Stimulated activated CD8-positive, alpha-beta memory T cell treated with anti-CD3 and anti-CD28 coated beads, Interleukin-4, amount 100 ng/mL, for 24 hours (primary cell): ENCODE measurements at places on chromosomes 12 and 14.

DNA sequence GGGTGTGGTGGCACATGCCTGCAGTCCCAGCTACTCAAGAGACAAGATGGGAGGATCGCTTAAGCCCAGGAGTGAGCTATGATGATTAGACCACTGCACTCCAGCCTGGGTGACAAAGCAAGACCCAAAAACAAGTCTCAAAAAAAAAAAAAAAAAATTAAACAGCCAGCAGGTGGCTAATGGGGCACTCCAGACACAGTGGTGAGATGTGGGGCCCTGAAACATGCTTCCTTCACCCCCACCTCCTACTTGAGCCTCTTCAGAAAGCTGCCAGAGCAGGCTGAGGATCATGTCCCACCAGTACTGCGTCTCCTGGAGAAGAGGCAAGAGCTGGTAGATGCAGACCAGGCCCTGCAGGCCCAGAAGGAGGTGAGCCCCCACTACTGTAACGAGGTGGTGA lies 2.1 kb downstream of the CFAP73 start:
- no peak for DNase-seq

GRCh38 chr12:101172316-101172715 lies 37.7 kb downstream of the SLC5A8 start:
- no peak for DNase-seq

DNA sequence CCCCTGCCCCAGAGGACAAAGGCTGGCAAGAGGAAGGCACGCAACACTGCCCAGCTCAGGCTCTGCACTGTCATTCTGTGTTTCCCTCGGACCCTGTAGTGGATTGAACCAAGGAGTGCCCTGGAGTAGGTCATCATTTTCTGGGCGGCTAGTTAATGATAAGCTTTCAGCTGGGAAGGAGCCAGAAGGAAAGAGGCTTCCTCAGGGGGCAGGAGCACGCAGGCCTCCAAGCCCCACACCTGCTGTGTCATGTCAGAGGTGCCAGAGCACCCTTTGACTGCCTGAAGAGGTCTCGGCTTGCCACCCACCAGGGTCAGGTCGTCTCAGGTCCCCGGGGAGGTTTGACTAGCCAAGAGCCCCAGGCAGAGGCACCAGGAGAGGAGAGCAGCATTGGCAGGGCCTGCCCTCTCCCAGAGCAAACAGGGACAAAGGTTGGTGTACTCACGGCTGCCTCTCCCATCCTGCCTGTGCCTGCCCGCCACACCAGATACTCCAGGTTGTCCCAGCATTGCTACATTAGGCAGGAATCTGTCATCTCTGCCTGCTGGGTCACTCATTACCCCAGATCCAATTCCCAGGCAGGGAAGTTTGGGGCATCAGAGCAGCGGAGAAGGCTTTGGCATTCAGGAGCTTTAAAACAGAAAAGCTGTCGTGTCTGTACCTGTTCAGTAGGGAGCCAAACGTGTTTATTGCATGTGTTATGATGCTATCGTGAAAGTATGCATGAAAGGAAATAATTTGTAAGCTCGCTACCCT lies 33.5 kb upstream of the ATP2A2 start:
- DNase-seq, result no peak

- no peak for DNase-seq
Measured at GRCh38 chr12:51406290-51406689, 15.1 kb upstream of the GALNT6 start.

DNA sequence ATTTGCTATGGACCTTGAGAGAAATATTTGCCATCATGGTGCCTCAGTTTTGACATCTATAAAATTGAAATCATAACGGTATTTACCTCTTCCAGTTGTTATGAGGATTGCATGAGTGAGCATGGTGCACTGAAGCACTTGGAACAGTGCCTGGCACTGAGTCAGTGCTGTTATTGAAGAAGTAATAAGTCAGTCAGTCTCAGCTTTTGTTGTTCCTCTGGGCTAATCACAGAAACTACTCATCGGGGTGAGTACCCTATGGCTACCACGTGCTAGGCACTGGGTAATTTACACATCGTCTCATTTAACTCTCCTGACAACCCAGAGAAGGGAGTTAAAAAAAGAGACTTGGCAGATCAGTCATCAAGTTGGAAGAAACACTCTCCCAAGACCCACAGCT lies 159.5 kb upstream of the NRXN3 start:
- no peak for DNase-seq

GRCh38 chr14:28772613-28773012 lies 6.0 kb downstream of the FOXG1 start:
- no peak for DNase-seq

DNA sequence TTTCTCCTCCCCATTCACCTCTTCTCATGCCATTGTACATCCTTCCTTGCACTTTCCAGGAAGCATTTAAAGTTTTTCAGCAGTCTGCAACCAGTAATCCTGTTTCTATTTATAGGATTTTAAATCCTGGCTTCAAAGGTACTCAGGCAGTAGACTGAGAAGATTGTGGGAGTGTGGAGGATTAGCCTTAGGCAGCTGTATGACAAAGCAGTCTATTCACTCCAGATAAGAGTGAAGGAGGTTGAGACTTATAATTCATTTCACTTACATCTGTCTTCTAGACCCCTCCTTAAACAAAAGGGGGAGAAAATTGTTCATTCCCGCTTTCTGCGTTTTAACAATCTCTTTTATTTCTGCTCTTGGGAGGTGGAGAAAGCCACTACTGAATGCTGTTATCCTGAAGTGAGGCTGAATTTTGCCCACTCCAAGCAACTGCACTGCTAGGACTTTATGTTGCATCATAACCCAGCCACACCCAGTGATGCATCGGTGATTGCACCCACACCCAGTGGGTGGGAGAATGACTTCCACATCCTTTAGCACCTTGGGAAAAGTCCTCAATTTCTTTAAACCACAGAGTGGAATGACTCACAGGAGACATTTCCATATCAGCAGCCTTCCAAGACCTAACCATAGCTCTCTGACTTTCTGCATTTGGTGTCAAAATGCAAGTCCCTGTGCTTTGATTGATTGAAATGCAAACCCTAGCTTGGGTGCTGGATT lies 382.5 kb upstream of the ATP2B1 start:
- no peak for DNase-seq

DNA sequence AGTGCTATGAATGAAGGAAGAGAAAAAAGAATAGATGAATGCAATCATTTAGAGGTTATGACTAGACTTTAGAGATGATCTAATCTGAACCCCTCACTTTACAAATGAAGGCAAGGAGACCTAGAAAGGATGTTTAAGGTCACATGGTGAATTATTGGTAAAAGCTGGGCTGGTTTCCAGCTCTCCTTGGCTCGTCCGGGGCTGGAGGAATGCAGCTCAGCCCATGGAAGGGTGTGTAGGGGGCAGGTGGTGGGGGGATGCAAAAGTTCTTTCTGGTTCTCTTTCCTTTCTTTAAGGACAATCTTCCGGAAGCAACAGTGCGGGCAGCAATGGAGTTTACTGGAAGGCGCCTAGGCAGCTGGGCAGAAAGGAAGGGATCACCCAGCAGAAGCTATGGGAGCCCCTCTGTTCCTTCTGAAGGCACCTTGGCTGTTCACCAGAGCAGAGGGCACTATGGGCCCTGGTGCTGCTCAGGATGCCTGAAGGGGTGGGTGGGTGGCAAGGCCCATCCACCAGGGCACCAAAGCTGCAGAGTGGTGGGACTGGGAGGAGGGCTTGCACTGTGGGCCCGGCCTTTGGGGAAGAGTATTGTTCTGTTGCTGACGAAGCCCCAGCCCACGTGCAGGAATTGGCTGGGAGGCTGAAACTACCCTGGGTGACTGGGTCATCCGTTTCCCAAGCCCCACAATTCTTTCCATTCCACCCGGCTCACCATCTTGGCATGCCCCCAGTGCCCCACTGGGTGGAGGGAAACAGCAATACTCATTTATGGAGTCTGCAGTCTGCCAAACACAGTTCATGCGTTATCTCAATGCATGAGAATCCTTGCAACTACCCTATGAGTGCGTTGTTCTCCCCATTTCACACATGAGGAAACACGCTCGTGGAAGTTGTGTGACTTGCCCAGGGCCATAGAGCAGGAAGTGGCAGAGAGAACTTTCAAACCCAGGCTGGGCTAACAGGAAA lies 78.2 kb downstream of the IRF2BPL start:
- no peak for DNase-seq

DNA sequence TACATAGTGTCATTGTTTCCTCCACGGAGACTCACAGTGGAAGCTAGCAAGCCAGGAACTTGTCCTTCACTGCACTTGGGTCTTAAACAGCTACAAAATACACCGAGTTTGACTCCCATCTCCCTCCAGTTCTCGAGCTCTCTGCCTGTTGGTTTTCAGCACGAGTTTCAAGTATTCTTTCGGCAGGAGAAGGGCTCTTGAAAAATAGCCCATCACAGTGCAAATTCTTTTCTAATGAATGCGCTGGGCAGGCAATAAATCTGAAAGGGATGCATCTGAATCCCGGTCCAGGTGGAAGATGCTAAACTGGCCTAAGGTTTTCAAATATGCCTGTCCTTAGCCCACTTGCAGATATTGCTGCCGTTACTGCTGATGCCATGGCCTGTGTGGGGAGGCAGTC lies 173.9 kb downstream of the CACNA1C start:
- DNase-seq, result no peak

- no peak for DNase-seq
Measured at GRCh38 chr14:98952593-98953350, 319.2 kb downstream of the BCL11B start.

GRCh38 chr14:37587131-37587803 lies 7.8 kb downstream of the FOXA1 start:
- no peak for DNase-seq

DNA sequence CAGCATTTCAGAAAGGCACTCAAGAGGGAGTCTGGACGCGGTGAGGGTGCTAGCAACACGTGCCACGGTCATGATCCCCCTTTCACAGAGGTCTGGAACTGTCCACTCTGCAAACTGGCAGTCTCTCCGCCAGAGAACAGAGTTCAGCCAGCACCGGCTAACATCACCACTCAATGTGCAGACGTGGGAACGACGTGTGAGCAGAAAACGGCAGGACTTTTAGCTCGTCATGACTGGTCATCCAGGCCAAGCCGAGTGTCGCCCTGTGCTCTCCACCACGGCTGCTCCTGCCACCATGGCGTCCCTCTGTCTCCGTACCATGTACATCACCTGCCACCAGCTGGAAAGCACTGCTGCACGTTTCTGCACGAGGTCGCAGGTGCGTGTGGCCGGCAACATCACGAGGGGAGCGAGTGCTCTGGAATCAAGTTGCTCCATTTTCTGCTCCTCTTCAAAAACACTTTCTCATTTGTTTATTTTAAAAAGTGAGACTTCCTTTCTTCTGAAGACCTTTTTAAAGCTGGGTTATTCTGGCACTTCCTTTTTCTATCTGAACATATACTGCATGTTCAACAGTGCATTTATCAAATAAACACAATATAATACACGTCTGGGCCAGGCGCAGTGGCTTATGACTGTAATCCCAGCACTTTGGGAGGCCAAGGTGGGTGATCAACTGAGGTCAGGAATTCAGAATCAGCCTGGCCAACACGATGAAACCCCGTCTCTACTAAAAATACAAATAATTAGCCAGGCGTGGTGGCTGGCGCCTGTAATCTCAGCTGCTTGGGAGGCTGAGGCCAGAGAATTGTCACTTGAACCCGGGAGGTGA lies 28.0 kb downstream of the SLC15A4 start:
- DNase-seq, result no peak

GRCh38 chr12:78194448-78194847 lies 363.8 kb downstream of the NAV3 start:
- no peak for DNase-seq

GRCh38 chr14:64349741-64350490 lies 38.2 kb upstream of the MTHFD1 start:
- no peak for DNase-seq

DNA sequence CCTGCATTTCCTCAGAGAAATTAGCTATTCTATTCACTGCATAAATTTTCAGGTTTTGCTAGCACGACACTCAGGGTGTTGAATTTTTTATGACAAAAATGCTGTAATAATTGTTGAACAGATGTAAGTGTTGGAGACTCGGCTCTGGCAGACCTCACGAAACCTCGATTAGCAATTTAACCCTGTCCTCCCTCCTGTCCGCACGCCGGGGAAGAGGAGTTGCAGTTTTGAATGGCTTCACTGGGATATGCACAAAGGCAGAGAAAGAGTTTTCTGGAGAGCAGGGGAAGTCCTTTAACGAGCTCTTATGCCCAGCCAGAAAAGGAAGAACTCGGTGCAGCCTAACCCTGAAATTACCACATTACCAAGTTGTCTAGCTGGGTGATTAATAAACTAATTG lies 661.1 kb downstream of the VRK1 start:
- DNase-seq, result no peak

GRCh38 chr14:81247271-81247766 lies 26.6 kb upstream of the GTF2A1 start:
- DNase-seq, result no peak
